Islet precursor cell (in vitro differentiated cells): ENCODE measurements at places on chromosomes 5 and 9.

GRCh38 chr9:129740174-129740573 is 12.7 kb downstream of the PTGES start:
- peak; percentile 56 for DNase-seq

DNA sequence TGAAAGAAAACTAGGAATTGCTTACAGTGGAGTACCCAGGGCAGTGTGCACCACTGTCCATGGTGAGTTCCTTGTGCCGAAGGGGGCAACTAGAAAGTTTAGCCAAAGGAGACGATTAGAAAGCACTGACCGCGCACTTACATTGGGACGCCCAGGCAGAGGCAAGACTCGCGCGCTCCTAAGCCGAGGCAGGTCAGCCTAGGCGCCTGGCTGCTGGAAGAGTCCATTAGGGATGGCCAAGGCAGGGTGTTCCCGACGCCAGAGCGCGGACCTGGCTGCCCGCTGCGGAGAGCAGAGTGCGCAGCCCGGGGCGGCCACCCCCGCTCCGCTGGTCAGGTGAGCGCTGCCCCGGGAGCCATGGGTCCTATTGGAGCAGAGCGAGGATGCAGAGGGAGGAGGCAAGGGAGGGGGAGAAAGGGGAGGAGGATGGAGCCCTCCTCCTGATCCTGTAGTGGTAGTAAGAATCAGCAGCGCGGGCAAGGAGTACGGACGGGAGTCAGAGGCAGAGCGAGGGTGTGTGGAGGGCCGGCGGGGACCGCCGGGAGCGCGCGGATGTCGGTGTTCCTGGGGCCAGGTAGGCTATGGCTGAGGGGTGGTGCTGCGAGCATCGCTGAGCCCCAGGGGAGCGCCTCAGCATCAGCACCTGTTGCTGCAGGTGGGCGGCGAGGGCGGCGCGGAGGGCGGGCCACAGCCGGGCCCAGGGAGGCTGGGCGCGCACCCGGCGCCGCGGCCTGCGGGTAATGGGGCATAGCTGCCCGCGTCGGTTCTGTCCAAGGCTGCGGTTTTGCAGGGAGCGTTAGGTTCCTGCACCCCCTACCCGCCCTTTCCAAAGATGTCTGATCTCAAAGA is at the start of gene ADGRV1:
Gene ADGRV1 (plus strand): TSS at position 454 of the 849 bp plus-strand sequence. CDS start 99 bp downstream, at position 553.
- DNase-seq = peak; percentile 99

DNA sequence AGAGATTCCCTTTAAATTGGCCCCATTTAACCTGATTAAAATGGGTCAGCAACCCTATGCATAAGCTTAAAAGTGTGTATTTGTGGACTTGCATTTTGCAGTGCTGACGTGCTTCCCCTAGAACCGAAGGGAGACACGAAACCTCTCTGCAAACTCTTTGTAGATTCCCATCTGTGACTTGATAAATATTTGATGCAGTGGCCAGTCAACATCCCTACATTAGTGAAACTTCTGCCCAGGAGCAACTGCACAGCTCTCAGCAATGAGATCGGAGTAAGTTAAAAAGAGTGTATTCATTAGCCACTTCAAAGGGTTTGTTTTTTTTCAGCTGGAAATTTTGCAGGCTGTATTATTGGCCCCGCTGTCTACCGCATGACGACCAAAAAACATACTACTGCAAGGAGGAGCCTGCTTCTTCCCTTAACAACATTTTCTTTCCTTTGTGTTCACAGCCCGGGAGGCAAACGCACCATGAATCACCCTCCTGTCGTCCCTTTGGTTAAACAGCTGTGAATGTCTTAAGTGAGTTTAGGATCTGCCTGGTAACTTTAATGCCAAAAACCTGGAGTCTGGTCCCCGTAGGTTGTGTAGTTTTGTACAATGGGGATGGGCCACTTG is 38.0 kb upstream of the TCERG1 start:
- peak; percentile 79 for DNase-seq

GRCh38 chr5:75824323-75824722 is 107.1 kb upstream of the POC5 start:
- no peak for DNase-seq

GRCh38 chr5:62814991-62815390 is 236.4 kb downstream of the LRRC70 start:
- peak; percentile 59 for DNase-seq

- no peak for DNase-seq
Observed at GRCh38 chr5:54556141-54556540, 38.6 kb downstream of the SNX18 start.

- DNase-seq = peak; percentile 37
Observed at GRCh38 chr9:128208946-128209669, 5.9 kb downstream of the DNM1 start.

DNA sequence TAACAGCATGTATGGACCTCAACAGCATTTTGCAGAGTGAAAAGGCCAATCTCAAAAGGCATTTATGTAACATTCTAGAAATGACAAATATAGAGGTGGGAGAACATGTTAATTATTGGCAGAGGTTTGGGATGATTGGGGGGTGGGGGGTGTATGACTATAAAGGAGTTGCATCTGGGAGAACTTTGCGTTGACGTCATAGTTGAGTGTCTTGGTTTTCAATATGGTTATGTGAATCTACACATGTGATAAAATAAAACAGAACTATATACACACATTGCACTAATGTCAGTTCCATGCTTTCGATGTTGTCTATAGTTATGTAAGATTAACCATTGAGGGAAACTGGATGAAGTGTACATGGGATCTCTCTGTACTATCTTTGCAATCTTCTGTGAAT is 139.1 kb downstream of the SV2C start:
- no peak for DNase-seq

- no peak for DNase-seq
Observed at GRCh38 chr5:119343766-119344165, 12.1 kb upstream of the TNFAIP8 start.

DNA sequence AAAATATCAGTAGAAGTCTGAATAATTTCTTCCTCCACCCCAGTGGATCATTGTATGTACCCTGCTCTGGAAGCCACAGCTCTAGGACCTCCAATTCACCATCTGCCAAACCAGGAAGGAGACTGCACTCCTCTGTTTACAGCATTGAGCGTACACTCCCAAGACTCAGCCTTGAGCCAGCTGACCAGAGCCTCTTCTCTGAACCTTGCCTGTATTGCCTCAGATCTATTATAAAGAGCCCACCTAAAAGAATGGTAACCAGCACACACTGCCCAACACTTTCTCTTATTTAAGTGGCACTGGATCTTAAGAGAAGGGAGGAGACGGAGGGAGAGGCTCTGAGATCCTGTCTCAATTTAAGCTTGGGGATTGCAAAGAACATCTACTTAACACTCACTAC is 217.8 kb upstream of the RASEF start:
- DNase-seq = no peak

DNA sequence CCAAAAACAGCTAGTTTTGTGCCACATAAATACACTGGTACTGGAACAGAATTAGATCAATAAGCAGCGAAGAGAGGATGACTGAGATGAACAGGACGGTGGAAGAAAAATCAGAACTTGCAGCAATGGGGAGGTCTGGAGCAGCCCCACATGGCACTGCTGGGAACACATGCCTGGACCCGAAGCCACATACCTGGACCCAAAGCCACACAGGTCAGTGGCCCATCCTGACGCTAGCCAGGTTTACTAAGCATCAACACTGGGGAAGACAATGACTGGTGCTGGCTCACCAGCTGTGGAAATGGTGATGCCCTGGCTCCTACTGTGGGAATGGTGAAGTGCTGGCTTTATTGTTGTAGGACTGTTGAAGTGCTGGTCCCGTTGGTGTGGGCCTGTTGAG is 139.7 kb upstream of the IRX4 start:
- DNase-seq = peak; percentile 31

DNA sequence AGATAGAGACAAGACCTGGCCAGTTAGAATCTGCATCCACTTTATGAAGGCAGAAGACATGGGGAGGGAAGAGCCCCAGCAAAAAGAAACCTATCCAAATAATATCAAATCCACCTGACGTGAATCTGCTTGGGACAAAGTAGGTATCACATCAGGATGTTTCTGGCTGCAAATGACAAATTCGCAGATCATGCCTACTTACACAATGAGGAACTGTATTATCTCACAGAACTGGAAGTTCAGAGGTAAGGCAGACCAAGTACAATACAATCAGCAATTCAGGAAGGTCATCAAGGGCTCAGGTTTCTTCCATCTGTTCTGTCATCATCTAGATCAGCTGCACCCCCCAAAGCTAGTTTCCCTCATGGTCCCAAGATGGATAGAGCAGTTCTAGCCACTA is 13.2 kb upstream of the NR4A3 start:
- DNase-seq = no peak

GRCh38 chr9:121674017-121674416 is 22.6 kb downstream of the DAB2IP start:
- DNase-seq = no peak

- no peak for DNase-seq
Observed at GRCh38 chr9:87320146-87320884, 177.4 kb upstream of the DAPK1 start.

- DNase-seq = no peak
Observed at GRCh38 chr5:179816796-179817469, 3.8 kb upstream of the SQSTM1 start.

DNA sequence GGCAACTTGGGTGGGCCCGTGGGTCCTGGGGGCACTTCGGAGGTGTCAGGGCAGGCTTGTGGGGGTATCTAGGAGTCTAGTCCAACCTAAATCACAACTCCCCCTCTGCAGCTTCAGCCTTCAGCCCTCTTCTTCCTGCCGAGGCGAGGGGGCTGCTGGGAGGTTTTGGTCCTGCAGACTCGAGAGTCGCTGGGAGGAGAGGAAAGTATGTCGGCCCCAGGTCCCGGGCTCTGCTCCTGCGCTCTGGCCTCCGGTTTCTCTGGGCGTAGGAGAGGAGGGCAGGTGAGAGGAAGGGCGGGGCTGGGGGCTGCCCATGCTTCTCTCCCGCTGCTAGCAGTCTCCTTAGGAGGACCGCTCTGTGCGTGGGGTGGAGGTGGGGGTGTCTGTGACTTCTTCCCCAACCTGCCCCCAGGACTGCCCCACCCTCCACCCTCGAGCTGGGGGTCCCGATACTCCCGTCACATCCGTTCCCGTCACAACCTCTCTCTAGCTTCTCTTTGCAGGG is 139.8 kb upstream of the COL5A1 start:
- peak; percentile 46 for DNase-seq

- no peak for DNase-seq
Observed at GRCh38 chr9:25891527-25891926, 213.3 kb upstream of the TUSC1 start.

- no peak for DNase-seq
Observed at GRCh38 chr9:113274474-113275156, 757 bp downstream of the CDC26 start.

- DNase-seq = no peak
Observed at GRCh38 chr5:16852251-16853005, 83.7 kb downstream of the MYO10 start.

- peak; percentile 29 for DNase-seq
Observed at GRCh38 chr9:120935383-120935857, 8.8 kb upstream of the TRAF1 start.

- no peak for DNase-seq
Observed at GRCh38 chr5:39547553-39548154, 122.9 kb upstream of the DAB2 start.

DNA sequence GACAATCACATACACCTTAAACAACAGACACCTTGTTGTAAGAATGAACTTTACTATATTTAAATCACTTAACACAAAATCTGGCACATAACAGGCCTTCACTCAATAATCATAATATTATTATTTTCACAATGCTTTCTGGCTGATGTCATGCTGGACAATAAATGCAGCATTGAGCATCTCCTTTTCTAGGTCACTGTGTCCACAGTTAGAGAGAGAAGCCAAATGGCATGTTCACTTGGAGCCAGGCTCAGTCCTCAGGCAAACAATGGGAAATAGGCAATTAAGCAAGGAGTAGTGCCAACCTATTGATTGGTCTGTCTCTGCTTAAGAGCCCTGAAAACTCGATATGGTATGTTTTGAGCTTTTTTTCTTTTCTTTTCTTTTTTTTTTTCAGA is 50.6 kb upstream of the KLF4 start:
- DNase-seq = no peak

DNA sequence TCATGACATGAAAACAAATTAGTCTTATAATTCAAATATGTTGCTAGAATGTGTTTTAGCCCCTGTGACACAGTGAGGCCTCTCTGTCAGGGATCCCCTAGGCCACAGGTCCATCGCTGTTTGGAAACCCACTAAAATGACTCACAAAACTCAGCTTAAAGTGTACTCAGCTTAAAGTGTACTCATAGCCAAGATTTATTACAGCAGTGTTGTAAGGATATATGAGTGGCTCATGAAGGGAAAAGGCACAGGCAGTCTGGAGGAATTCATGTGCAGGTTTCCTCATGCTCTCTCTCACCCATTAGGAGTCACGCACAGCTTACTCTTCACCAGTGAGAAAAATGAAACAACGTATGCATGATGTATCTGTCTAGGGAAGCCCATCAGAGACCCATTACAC is 24.4 kb upstream of the TGFBI start:
- DNase-seq = no peak

- no peak for DNase-seq
Observed at GRCh38 chr5:142826741-142827492, 56.7 kb downstream of the ARHGAP26 start.

GRCh38 chr9:137484551-137485315 is 25.6 kb upstream of the NSMF start:
- no peak for DNase-seq

- no peak for DNase-seq
Observed at GRCh38 chr5:40276426-40277102, 403.2 kb upstream of the PTGER4 start.

- no peak for DNase-seq
Observed at GRCh38 chr5:131679911-131680310, 44.9 kb upstream of the RAPGEF6 start.

DNA sequence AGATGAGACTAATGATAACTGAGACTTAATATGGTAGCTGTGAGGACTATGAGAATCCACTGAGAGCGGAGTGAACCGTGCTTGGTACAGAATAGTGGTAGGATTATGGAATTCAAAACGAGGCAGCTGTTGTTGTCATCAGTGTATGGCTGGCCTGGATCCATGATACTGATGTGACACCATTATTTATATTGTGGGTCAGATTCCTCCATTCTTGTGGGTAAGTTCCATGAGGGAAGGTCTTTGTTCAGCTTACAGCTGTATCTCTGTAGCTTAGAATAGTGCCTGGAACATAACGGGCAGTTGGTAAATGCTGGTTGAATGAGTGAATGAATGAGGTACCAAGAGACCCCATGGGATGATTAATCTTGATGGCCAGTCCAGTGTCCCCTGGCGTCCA is 61.8 kb downstream of the ACER2 start:
- DNase-seq = no peak

- no peak for DNase-seq
Observed at GRCh38 chr5:133742431-133742988, 130.2 kb upstream of the FSTL4 start.

DNA sequence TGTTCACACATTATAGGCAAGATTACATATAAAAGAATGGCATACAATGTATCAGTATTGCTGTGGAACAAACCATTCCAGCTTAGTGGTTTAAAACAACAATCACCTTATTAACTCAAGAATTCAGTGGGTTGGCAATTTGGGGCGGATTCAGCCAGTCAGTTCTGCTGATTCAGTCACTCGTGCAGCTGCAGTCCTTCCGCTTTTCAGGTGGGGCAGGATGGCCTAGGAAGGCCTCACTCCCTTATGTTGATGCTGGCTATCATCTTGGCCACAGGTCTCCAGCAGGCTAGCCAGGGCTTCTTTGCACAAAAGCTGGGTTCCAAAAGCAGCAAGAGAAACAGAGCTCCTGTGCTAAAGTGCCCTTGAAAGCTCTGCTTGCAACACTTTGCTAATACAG is 150.6 kb downstream of the MCTP1 start:
- peak; percentile 59 for DNase-seq
